ENCODE measurements at places on chromosomes 12 and 14. TPM values are rescaled to one million over a fixed set of nuclear protein-coding genes. Genes with fewer than 3 reads are reported as not detected.

Gene KRT7
- total RNA-seq: 5.7 TPM

Gene YEATS4
- total RNA-seq: 21.6 TPM

Gene TCL1A
- total RNA-seq: not detected

Gene NRXN3
- 0.11 TPM for total RNA-seq

DNA sequence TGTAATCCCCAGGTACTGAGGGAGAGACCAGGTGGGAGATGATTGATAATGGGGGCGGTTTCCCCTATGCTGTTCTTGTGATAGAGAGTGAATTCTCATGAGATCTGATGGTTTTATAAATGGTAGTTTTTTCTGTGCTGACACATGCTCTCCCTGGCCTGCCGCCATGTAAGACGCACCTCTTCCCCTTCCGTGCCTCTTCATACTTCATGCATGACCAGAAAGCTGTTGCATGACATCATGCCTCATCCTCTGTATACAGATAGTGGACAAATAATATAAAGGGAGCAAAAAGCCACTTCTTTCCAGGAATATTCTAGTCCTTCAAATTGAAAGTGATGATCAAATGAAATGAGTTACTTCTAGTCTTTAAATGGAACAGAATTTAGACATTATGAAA is 47.3 kb upstream of the LRIG3 start:
- DNase-seq: peak; percentile 58

DNA sequence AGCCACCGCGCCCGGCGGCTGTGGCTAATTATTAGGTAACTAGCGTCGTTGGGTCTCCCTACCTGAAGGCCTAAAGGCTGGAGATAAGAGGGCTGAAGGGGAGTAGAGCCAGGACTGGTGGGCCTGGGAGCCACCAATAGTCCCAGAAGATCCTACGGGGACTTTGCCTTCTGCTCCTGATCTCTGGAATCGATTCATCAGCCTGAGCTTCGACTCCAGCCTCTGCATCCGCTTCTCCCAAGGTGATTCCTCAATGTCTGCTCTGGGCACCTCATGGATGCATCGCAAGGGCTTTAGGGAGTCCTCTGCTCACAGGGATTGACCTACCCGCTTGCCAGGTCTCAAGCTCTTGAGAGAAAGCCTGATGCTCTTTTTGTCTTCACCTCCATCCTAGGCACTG is 14.7 kb upstream of the KDM2B start:
- no peak for DNase-seq

DNA sequence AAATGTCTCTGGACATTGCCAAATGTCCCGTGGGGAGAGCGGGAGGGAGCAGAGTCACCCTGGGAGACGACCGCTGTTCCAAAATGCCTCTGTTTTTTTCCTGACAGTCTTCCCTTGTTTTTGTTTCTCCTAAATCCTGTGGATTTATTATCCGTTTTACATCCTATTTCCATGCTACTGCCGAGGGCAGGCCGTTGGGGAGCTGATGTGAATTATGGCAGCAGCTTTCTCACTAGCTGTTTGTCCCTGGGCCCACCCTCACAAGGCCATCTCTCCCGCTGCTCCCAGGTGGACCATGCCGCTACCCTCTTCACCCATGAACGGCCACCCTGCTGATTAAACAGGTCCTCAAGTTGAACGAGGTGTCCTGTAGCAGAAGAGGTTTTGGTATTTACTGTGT is 55.2 kb downstream of the FBXL14 start:
- no peak for DNase-seq

GRCh38 chr12:14771651-14772137 is 31.6 kb downstream of the WBP11 start:
- DNase-seq: peak; percentile 7

DNA sequence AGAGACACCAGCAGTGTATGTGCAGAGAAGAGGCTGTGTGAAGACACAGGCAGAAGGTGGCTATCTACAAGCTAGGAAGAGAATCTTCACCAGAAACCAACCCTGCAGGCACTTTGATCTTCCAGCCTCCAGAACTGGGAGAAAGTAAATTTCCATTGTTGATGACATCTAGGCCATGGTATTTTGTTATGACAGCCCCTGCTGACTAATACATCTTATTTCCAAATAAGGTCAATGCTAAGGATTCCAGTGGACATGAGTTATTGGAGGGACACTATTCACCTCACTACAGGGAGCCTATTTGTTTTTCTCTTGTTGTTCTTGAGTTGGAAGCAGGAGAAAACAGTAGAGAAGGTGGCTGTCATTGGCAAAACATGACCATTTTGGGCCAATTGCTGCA is 88.5 kb upstream of the RIN3 start:
- peak; percentile 68 for DNase-seq

GRCh38 chr12:19461999-19462398 is 22.7 kb downstream of the AEBP2 start:
- DNase-seq: peak; percentile 13

GRCh38 chr12:67275380-67275913 is 6.3 kb downstream of the CAND1 start:
- DNase-seq: peak; percentile 22

DNA sequence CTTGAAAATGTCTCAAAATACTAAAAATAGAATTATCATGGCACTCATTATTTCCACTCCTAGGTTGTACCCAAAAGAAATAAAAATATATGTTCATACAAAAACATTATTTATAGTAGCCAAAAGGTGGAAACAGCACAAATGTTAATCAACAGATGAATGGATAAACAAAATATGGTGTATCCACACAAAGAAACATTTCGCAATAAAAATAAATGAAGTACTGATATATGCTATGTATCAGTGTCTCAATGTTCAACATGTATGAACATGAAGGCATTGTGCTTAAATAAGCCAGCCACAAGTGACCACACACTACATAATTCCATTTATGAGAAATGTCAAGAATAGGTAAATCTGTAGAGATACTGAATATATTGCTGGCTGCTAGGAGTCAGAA is 40.9 kb downstream of the FOXG1 start:
- no peak for DNase-seq

- no peak for DNase-seq
Measured at GRCh38 chr12:92504594-92504981, 198.2 kb upstream of the PLEKHG7 start.

DNA sequence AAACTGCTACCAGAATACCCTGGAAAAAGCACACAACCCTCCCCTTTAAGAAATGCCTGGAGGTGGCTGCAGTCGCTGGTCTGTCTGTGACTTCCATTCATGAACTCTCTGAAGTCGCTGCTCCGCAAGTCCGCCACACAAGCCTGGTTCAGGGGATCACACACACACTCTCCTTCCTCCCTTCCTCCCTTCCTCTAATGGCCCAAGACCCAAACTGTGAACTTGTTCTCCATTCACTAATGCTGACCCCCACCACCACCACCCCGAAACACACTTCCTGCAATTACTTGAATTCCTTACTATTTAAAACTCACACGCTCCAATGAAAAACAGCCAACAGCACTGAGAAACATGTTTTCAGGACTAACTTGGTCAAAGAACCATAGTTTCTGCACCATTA is 1.0 kb upstream of the LMO3 start:
- DNase-seq: no peak

DNA sequence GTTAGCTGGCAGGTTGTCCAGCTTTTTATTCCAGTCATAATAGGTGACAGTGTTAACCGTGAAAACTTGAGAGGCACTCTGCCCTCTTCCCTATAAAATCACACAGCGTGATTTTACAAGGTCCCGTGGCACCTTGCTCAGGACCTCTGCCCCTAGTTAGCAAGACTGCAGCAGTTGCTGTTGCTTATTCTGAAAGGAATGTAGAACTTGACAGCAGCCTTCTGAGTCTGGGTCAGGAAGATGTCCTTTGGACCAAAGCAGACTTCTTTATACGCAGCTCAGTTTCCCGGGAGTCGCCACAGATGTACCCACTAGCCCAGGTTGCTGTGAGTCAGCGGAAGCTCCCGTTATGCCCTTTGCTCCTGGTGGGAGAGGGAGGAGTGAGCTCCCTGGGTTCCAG is 13.2 kb downstream of the PRKAB1 start:
- no peak for DNase-seq

All from GM23248 (cell line).